ENCODE measurements at places on chromosomes 1 and 21.
A peak's percentile ranks its signal among the peaks of the same experiment; 100 is the strongest.

- no peak for DNase-seq
Observed at GRCh38 chr1:180133193-180133592, 21.5 kb upstream of the QSOX1 start.

DNA sequence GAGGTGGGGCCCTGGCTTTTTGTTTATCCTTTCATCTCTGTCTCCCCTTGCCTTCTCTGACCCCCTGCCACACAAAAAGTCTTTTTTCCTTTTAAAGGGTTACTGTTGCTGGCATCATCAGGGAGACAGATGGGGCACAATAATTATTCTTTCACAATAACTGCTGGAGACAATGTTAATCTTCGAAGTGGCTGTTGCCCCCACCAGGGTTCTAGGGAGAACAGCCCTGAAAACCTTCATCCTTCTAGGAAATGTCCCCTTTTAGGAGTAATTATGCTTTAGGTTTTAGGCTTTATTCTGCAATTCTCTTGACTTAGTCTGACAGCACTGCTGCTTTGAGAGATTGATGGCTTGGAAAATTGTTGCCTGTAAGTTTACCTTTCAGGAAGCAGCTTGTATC, 150.0 kb downstream of the NOS1AP start:
- no peak for DNase-seq

- no peak for DNase-seq
Observed at GRCh38 chr1:23169727-23170335, 1.2 kb upstream of the LUZP1 start.

- DNase-seq: no peak
Observed at GRCh38 chr1:109295712-109296415, 10.9 kb downstream of the MYBPHL start.

GRCh38 chr1:169392406-169392805, 24.4 kb downstream of the BLZF1 start:
- no peak for DNase-seq

GRCh38 chr1:107941123-107941522, 23.9 kb downstream of the VAV3 start:
- DNase-seq: no peak

DNA sequence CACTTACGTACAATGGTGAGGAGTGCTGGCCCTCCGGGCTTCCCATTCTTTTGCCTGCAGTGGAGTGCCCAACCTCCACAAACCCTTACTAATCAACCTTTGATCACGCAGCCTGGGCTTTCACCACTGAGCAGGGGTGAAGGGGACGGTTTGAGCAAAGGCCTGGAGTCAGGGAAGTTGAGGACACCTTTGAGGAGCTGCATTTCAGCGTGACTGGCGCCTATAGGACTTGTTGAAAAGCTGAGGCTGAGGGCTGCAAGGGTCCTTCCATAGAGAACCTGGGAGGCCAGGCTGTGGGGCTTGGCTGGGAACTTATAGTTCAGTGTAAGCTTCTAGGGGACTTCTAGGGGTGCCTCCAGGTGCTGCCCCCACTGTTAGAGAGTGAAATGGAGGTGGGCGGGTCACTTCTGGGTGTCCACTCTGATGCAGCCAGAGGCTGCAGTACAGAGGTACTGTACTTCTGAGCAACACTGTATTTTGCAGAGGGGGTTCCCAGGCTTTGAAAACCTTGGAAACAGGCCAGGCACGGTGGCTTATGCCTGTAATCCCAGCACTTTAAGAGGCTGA, 9.8 kb downstream of the SYTL1 start:
- DNase-seq: no peak

DNA sequence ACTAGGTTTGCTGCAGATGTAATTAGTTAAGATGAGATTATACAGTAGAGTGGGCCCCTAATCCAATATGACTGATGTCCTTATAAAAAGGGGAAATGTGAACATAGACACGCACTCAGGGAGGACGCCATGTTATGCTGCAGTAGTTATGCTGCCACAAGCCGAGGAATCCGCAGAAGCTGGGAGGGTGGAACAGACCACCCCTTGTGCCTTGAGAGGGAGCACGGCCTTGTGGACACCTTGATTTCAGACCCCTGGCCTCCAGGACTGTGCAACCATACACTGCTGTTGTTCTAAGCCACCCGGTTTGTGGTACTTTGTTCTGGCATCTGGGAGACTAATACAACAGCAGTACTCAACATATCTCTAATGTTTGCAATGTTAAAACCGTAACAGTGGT, 57.9 kb upstream of the HIVEP3 start:
- DNase-seq: no peak

- no peak for DNase-seq
Observed at GRCh38 chr1:219536038-219536437, 76.9 kb downstream of the ZC3H11B start.

GRCh38 chr1:239814306-239814881, 277.3 kb upstream of the FMN2 start:
- DNase-seq: peak; percentile 45

- no peak for DNase-seq
Observed at GRCh38 chr1:233816348-233816747, 88.1 kb upstream of the SLC35F3 start.

Data from activated CD4-positive, alpha-beta memory T cell treated with anti-CD3 and anti-CD28 coated beads, Interleukin-2, amount 10 ng/mL, durations not matched to agents 7 days and 5 days (primary cell).